Left ventricle myocardium superior (tissue), 1 donor: ENCODE measurements at places on chromosomes 12 and 14.

GRCh38 chr14:69042787-69043444 lies 63.8 kb upstream of the ACTN1 start:
- DNase-seq, result peak; percentile 60

- DNase-seq, result no peak
These were observed 28.2 kb downstream of the KLRK1 start for GRCh38 chr12:10361622-10362021.

DNA sequence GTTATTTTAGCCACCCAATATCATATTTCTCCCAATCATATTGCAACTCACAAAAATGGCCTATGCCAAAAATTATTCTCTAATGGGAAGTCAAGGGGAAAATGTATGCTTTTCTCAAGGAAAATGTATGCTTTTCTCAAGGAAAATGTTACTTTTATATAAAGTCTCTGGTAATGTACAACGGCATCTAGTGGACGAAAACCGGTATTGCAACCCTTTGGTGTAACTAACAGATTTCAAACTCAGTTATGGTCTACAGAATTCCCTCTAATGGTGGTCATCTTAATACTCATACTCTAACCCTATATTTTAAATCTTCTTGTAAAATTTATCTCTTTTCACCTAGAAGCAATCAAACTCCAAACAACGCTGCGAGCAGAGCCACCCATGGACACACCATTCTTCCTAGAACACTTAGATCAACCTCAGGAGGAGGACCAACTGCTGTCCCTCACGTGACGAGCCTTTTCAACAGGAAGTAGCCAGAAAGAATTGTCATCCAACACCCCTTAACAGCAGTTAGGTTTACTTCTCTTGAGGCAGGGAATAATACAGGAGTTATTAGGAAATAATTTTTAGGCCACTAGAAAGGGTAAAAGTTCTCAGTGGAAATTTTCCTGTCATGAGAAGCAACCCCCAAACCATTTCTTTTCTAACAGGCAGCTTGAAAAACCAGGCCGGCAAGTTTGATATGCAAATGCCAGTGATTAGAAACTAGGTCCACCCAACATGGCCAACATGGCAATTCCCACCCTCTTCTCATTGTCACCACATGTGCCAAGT lies 20.1 kb downstream of the APOBEC1 start:
- no peak for DNase-seq

- DNase-seq, result peak; percentile 29
These were observed 20.9 kb upstream of the KIF26A start for GRCh38 chr14:104117341-104118005.

- DNase-seq, result no peak
These were observed 170.0 kb upstream of the RMST start for GRCh38 chr12:97292588-97292987.

DNA sequence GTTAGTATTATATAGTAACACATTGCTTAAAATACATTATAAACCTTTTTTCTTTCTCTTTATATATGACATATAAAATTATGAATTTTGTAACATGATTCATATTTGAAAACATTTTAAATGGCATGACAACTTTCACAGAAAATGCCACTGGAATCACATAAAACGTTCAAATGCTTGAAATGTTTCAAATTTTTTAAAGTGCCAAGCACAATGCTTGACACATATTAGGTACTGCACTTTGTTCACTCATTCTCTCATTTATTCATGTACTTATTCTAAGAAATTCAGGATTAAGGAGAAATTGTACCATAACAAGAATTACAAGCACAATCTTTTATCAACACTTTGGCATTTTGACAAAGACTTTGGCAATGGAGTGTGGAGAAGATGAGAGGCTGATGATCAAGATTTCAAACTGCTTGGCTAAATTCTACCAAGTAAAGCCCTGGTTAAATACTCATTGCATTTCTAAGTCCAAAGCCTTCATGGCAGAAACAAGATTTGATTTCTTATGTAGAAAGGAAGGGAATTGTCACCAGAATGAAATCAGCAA lies 232.2 kb downstream of the C12orf50 start:
- no peak for DNase-seq

DNA sequence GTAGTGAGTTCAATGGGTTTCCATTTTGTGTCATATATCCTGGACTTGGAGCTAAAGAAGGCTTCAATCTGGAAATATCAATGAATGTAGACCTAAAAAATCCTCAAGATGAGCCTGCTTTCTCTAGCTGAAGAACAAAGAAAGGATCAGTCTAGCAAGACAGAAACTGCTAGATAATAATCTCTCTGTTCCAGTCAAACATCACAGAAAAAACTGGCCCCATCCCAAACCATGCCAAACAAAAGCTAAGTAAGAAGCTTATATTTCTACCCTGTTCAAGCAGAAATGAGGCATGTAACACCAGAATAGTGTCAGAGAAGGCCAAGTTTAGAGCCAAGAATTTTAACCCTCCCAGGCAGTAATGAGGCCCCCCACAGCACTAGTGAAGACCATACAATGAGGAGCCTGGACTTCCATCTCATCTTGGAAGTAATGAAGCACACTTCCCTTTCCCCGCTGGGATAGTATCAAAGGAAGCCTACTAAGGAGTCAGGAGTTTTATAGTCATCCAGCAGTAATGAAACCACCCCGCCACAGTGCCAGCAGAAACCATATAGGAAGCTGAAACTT lies 95.8 kb downstream of the NELL2 start:
- DNase-seq, result no peak
